ENCODE measurements at places on chromosomes 4 and X.

- no peak for DNase-seq
These were observed 132.2 kb upstream of the TRIM2 start for GRCh38 chr4:153071958-153072598.

DNA sequence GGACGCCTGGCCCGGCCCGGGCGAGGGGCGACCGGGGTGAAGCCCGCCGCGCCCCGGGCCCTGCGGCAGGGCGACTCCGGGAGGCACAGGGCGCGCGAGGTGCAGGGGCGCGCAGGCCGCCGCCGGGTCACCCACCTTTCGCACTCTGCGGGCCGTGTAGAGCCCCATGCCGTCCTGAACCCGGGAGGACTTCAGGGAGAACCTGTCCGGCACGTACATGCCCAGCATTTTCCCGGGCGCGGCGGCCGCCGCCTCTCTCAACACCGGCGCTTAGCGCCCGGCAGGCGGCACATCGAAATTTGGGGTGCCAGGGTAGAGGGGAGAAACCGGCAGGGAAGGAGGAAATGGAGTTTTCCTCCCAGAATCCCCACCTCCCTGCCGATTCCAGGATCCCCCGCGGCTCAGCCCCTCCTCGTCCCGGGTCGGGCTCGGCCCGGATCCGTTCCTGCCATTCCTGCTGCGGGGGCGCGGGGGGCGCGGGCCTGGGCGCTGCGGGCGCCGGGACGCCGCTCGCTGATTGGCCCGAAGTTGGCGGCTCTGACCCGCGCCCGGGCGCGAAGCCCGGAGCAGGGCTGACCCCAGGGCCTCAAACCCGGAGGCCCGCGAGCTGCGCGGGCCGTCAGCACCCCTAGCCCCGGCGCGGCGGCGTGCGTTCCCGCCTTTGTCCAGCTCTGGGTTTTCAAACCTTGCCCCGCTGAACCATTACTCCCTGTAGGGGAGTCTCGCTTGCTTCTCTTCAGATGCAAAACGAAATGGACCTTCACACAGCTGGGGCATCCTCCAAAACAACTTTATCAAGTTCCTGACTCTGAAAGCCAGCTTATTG is at the start of gene PRDM5:
Gene PRDM5, minus strand, starts transcription at position 346 of the 826 bp plus-strand sequence. Its CDS starts 118 bp downstream, at position 228.
- DNase-seq = no peak

DNA sequence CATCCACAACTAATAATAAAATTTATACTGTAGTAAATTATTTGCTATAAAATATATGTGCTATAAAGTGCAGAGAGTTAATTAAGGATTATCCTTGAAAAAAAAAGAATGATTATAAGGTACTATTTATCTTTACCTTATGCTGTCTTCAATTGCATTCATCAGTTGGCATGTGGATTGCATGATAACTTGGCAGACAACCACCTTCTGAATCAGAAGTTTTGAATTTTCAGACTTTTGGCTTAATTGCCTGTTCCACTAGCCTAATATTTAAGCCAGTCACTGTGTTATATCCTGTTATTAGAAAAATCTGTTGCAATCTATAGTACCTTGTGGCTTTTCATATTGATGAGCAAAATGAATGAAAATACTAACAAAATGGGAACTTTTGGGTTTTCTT is 1040.3 kb upstream of the PCDH10 start:
- no peak for DNase-seq

GRCh38 chr4:176048631-176049030 is 17.0 kb upstream of the WDR17 start:
- no peak for DNase-seq

GRCh38 chrX:133390676-133391075 is 24.6 kb downstream of the GPC4 start:
- no peak for DNase-seq

GRCh38 chrX:135931644-135932487 is 38.4 kb downstream of the SAGE1 start:
- DNase-seq = peak; percentile 3

- DNase-seq = no peak
These were observed 23.7 kb downstream of the SLC10A6 start for GRCh38 chr4:86825511-86825910.

DNA sequence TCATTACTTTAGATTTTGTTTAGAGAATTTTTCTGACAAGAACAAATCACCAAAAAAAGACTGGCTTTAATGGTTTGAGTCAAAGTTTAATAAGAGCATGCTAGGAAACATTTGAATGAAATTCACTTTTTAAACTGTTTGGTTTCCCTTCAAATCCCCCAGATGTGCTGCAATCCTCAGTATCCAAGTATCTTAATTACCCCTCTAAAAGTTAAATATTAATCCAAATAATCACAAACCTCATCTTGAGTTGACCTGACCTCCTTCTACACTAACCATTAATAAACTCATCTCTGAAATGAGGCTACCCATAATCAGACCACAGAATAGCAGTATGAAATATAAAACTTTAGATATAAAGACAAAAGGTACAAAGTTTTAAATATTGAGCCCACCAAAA is 10.1 kb downstream of the DHX15 start:
- no peak for DNase-seq

DNA sequence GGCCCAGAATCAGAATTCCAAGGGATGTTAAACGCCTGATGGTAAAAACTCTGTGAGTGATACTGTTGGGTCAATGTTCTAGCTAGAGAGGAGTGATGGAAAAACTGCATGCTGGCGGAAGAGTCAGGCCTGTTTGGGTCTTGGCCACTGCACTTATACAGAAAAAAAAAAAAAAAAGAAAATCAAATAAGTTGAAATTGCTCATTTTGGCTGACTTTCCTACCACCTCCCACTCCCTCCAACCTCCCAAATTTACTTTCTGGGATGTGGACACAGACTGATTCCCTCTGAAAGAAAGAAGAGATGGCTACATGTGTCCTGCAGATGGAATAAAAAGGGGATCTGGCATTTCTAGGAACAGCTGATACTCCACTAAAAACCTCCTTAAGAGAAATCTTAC is 234.1 kb upstream of the GIMD1 start:
- no peak for DNase-seq

DNA sequence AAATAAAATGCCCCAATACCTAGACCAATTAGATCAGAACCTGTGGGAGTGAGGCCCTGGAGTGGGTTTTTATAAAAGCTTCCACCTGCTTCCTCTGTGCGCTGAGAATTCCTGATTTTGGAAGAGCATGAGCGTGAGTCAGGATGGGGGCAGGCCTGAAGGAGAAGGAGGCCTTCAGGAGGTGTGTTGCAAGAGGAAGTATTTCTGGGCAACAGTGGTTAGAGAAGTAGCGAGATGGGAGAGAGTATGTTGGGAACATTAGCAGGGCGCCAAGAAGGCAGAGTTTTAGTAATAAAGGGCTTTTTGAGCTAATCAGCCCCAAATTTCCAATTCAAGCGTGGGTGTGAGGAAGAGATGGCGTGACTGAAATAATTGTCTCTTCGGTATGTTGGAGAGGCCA is 349.8 kb downstream of the UNC5C start:
- DNase-seq = no peak

DNA sequence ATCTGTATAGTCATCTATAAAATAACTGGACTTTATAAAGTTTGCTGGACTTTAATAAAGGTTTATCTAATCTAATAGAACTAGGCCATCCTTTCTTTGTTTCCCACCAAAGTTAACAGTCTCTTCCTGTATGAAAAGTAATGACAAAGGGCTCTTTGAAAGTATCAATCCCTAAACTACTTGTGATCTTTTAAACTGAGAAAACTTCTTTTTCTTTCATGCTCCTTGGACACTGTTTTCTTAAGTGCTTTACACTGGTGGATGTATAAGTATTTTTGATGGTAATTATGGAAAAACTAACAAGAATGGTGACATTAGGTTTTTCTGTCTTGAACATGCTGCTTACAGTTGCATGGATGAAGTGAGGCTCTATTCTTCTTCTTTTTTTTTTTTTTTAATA is 2.4 kb upstream of the ZFX start:
- no peak for DNase-seq

GRCh38 chr4:1866189-1866661 is 5.0 kb upstream of the NSD2 start:
- DNase-seq = no peak

DNA sequence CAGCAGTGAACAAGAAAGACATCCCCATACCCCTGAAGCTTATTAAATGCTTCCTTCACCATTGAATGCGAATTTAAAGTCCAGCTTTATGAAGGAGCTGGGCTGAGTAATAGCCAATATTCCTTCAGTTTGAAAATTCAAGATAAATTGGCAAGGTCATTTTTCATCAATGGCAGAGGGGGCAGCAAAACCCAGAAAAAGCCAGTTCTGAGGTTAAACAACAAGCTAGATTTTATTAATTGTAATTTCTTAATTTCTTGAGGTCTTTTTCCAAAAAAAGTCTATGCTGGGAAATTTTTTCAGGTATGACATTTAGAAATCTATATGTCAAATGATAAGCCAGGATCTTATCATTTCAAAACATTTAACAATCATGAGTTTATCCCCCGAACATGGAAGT is 808.9 kb downstream of the RPA4 start:
- DNase-seq = no peak

GRCh38 chr4:107564326-107564725 is 155.7 kb downstream of the PAPSS1 start:
- no peak for DNase-seq

All from stimulated activated CD8-positive, alpha-beta memory T cell treated with anti-CD3 and anti-CD28 coated beads, Interleukin-4, amount 100 ng/mL, for 1 hour (primary cell).